ENCODE measurements at places on chromosomes 4 and X.

- no peak for DNase-seq
Measured at GRCh38 chrX:15334561-15334960, 762 bp downstream of the PIGA start.

- no peak for DNase-seq
Measured at GRCh38 chr4:73066928-73067327, 2.6 kb downstream of the COX18 start.

DNA sequence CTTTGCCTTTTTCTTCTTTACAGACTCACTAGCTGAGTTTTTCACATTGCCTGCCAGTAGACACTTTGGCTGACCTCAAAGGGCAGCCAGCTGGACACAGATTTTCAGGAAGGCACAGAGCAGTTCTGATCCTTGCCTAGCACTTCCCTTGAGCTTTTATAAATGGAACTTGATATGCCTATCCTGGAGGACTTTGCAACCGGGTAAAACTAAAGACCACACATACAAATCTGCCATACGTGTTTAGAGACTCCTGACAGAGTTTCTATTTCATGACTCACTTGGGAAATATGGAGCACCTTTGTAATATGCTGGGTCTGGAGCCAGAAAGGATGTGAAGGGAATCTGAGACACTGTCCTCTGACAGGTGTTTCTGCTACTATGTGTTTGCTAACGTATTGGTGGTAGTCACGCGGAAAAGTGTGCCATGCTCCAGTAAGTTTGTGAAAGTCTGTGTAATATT, 56.7 kb upstream of the RASSF6 start:
- no peak for DNase-seq

DNA sequence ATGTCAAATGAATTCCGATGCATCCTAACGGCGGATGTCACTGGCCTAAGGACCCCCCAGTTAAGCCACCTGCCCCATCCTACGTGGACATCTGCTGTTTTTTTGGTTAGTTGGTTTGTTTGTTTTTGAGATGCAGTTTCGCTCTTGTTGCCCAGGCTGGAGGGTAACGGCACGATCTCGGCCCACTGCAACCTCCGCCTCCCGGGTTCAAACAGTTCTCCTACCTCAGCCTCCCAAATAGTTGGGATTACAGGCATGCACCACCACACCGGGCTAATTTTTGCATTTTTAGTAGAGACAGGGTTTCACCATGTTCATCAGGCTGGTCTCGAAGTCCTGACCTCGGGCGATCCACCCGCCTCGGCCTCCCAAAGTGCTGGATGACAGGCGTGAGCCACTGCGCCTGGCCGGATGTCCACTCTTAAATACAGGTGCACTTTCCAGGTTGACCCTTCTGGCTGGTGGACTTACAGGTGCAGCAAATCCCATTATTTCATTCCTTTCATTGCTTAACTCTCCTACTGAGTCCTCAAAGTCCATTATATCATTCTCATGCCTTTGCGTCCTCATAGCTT, 206.2 kb downstream of the CRLF2 start:
- DNase-seq = no peak

DNA sequence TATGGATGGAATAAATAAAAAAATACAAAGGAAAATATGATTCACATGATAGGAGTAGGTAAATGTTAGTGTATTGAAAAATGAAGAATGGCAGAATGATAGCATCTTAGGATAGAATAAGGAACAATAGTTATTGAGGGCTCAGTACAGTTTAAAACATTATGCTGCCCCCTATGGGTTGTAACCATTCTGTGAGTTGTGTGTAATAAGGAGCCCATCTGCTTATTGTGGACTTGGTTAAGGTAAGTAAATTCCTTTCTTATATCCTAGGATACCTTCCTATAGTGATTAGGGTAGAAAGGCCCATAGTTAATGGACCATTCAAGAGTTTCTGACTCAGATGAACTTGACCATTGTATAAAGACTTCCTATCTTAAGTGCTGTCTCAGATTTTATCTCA, 195.8 kb downstream of the PDHA2 start:
- no peak for DNase-seq

DNA sequence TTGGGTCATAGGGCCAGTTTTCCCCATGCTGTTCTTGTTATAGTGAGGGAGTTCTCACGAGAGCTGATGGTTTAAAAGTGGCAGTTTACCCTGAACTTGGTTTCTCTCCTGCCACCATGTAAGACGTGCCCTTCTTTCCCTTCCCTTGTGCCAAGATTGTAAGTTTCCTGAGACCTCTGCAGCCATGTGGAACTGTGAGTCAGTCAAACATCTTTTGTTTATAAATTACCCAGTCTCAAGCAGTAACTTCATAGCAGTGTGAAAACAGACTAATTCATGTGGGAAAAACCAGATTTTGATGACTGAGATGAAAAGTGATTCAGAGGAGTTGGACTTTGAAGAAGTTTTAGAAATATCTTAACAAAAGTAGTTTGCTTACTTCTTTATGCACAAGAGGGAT, 101.4 kb downstream of the ARHGAP10 start:
- no peak for DNase-seq

- DNase-seq = no peak
Measured at GRCh38 chr4:1180663-1181062, 8.3 kb upstream of the SPON2 start.

DNA sequence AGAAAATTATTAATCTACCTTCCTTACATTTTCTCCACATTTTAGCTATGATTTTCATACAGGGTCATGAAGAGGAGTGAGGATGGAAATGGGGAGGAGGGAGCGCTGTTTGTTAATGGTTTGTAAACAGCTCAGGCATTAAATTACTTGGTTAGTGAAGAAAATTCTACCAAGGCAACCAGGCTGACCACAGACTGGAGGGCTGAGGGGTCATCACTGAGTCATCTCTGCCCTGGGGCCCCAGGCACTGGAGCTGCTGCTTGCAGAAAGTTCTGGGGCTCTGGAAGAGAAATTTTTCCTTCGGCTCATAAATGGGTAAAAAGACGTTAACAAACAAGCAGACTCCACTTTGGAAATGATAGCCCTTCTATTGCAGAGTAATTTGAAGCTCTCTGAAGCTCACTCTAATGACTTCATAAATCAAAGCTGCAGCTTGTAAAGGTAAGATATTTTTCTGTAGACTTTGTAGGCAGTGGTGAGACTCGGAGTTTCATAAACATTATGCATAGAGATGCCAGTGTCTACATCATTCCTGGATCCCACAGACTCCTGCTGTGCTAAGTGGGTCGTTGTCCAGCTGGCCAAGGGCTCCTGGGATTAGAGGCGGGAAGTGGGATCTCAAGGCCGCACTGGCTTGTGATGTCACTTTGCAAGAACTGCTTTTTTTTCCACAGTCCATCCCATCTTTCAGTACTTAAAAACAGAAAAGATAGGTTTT, 159.6 kb downstream of the PTTG2 start:
- DNase-seq = no peak

DNA sequence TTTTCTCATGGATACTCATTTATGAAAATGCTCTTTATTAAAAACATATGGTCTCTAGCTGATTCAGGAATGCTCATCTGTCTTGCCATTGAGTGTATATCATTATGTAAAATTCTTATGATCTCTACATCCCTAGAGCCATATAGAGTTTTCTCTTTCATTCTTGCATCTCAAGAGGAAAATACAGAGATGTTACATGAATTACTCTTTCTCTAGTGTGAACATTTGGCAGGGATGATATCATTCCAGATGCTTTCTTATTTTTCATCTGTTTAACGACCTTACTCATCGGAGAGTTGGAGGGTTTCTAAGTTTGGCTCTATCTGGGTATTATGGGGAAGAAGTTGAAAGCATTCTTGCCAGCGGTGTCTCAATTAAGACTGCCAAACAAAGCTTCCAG, 202.9 kb upstream of the SLC7A11 start:
- DNase-seq = no peak

DNA sequence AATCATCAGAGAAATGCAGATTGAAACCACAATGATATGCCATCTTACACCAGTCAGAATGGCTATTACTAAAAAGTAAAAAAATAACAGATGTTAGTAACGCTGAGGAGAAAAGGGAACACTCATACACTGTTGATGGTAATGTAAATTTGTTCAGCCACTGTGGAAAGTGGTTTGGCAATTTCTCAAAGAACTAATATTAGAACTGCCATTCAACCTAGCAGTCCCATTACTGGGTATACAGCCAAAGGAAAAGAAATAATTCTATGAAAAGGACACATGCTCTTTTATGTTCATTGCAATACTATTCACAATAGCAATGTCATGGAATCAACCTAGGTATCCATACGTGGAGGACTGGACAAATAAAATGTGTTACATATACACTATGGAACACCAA, 566.3 kb downstream of the STPG2 start:
- DNase-seq = no peak

DNA sequence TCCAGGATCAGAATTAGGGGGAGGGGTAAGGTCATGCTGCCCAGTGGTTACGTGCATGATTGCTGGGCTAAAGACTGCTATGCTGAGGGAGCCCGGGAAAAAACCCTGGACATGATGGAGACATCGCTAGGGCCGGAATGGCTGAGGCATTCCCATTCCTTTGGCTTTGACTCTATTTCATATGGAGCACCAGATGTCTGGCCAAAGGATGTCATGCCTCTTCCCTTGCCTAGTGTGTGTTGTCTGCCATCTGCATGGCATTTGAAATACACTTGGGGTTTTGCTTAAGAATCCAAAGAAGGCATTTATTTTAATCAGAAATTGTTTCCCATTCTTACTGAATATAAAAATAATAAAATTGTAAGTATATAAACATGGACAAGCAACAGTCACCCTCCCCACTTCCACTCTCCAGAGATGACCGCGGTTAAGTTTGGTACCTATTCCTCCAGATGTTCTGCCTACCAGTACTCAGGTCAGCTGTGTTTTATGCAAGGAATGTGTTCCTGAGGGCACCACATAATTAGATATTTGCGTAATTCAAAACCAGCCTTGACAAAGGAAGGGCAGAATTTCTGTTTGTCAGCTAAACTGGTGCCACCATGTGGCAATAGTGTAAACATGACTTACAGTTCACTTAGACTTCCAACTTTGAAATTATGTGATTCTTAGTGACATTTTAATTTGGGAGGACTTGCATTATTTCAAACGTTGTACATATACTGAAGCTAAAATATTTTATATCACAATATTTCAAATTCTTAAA, 105.9 kb downstream of the CT47B1 start:
- DNase-seq = no peak

GRCh38 chrX:19650996-19651395, 135.7 kb upstream of the MAP3K15 start:
- DNase-seq = no peak

GRCh38 chrX:10769195-10769594, 148.8 kb upstream of the MID1 start:
- DNase-seq = no peak

GRCh38 chr4:145041378-145041777, 56.6 kb downstream of the ANAPC10 start:
- no peak for DNase-seq

- DNase-seq = no peak
Measured at GRCh38 chrX:109974906-109975655, 27.8 kb upstream of the TMEM164 start.

DNA sequence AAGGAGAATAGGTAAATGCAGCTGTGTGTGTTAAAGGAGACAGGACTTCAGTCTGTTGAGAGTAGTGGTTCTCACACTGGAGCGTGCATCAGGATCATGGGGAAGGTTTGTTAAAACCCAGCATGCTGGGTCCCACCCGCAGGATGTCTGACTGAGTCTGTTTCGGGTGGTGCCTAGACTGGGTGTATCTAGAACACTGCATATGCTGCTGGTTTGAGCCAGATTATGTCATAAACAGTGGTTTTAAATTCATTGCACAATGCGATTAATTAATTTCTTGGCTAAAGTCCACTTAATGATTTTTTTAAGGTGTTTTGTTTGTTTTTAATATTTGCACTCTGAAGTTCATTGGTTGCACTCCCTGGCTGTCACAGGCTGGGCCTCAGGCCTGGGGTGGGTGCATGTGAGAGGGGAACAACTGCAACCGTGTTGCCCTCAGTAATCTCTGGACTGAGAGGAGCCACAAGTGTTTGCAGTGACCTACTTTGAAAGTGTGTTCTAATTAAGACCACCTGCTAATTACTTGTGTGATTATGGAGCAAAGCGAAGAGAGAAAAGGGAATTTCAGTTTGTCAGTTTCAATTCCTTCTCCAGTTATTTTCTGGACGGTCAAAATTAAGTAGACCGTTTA, 8.3 kb downstream of the HCCS start:
- DNase-seq = no peak

DNA sequence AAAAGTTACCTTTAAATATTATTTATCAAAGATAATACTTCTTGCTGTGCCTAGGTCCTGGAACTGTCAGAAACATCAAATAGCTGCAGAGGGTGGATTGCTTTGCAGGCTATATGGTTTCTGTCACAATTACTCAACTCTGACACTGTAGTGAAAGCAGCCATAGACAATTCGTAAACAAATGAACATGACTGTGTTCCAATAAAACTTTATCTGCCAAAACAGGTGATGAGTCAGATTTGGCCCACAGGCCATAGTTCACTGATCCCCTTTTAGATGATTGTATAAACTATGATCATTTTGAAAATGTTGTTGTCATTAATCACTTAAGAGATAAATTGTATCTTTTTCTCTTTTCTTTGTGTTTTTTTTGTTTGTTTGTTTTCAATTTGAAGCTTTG, 8.4 kb upstream of the MEPE start:
- no peak for DNase-seq

- no peak for DNase-seq
Measured at GRCh38 chr4:118683513-118683912, 1.7 kb upstream of the METTL14 start.

DNA sequence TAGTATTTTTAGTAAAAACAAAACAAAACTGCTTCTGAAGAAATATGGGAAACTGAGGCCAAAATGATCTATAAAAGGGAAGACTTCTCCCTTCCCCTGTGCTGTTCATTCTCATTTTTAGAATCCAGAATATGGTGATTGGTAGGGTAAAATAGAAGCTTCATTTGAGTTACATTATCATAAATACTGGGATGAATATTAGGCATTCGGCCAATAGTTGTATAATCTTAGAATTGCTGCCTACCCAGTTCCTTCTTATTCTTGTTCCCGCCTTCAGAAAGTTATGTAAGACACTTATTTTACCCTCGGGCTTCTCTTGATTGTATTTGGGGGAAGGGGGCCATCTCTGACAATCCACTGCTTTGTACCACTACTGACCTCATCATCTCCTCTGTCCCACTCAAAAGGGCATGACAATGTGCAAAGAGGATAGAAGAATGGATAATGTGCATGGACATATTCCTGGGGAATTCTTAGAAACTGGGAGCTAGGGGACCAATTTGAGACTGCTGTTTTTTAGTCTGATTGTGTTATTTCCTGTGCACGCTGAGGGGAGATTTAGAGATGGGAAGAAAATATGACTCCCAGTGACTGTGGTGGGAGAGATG, 588 bp downstream of the ART3 start:
- no peak for DNase-seq

DNA sequence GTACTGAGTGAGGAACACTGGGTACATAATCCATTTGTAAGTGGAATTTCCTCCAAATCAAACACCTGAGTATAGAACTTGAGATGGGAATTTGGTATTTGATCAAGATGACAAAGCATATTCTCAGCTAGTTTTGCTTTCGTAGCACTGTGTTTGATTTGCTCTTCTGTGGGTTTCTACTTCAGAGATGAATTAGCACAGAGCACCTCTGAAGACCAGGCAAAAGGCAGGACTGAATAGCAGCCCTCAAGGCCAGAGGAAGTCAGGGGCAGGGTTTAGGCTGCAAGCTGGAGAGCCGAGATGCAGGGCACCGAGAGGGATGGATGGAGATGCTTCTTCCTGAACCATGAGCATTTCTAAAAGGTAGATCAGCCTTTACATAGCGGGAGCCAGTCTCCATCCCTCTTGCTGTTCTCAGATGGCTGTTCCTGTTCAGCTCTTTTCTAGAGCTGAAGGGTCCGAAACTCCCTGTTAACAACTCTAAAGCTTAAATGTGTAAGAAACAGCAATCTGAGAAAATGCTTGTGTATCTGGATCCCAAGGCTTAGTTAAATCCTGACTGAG, 10.8 kb downstream of the ZFP42 start:
- no peak for DNase-seq
